ENCODE measurements at places on chromosomes 7 and 10. TPM values are rescaled to one million over a fixed set of nuclear protein-coding genes. Genes with fewer than 3 reads are reported as not detected.

The C7orf33 gene
- not detected for total RNA-seq

The CNTNAP2 gene
- total RNA-seq: not detected

The PRSS37 gene
- total RNA-seq: not detected

The SPDYE16 gene
- not detected for total RNA-seq

The ADCYAP1R1 gene
- 0.93 TPM for total RNA-seq

The KAZALD1 gene
- 2.4 TPM for total RNA-seq

The ACTL6B gene
- not detected for total RNA-seq

The OGDHL gene
- total RNA-seq: 0.27 TPM

The LIPF gene
- not detected for total RNA-seq

The SHLD2 gene
- total RNA-seq: 41.7 TPM

The SFXN2 gene
- total RNA-seq: 8.1 TPM

The TLX1 gene
- total RNA-seq: not detected

The DNTT gene
- not detected for total RNA-seq

The ASZ1 gene
- not detected for total RNA-seq

The SKIDA1 gene
- total RNA-seq: 0.72 TPM

Measured in thoracic aorta endothelial cell (primary cell).